ENCODE measurements at places on chromosomes 16 and 17.

GRCh38 chr17:48756830-48757251 lies 28.3 kb upstream of the HOXB13 start:
- no peak for DNase-seq

- DNase-seq = peak; percentile 33
Observed at GRCh38 chr17:36610474-36610873, 9.1 kb downstream of the MRM1 start.

DNA sequence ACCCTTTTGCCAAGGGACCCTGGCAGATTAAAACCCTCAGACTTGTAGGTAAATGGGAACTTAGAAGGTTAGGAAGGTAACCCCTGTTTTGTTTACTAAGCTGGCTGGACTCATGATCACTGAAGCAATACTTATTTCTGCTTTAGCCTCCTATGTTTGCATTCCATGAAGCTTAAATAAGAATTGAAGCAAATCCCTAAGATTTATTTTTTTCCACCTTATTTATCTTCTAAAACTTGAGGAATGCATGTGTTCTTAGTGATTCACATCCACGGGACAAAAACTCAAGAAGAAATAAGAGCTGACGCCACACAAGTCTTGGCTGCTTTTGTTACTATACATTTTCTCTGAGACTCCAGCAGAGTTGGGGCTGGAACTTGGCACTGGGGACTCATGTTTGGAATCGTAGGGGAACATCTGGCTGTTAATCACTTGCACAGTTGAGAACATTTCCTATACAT lies 35.5 kb downstream of the CLUAP1 start:
- peak; percentile 93 for DNase-seq

DNA sequence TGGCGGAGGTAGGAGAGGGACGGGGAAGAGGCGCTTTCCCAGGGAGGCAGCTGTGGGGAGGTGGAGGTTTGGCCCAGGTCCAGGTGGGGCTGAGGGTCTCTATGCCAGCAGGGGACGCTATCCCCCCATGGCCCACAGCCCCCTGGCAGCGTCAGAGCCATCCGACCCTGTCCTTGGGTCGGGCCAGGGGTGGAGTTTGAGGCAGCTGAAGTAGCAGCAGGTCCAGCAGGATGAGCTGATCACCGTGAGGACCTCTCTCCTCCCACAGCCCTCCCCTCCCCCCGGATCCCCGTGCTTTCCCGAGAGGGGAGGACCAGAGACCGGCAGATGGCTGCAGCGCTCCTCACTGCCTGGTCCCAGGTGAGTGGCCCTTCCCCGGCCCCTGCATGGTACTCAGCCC lies 3.2 kb downstream of the ZNF205 start:
- DNase-seq = no peak

GRCh38 chr16:86050111-86050510 lies 151.1 kb downstream of the IRF8 start:
- no peak for DNase-seq

GRCh38 chr17:41535764-41536481 lies 7.8 kb upstream of the KRT19 start:
- no peak for DNase-seq
